ENCODE measurements at places on chromosomes 1 and 21.

DNA sequence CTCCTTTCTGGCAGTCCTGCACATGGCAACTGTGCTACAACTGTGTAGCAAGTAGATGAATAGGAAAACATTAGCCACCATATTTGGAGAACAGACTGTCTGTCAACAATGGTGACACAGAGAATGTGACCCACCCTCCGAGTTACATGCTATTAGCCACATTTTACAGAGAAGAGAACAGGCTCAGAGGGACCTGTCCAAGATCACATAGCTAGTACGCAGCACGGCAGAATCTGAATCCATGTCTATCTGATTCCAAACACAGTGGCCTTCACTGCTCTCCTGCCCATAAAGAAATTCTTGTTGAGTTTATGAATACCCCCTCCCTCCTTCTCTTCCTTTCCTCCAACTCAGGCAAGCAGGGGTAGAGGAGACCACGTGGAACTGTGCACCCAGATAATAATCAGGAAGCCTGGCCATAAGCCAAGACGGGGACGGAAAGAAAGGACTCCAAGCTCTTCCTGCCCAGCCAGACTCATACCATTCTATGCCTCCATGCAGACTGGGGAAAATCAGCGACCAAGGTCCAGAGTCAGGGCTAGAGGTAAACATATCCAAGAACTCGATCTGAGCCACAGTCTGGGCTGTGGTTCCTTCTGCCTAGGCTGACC, 78.8 kb downstream of the TRABD2B start:
- H3K36me3 ChIP-seq: no peaks in the 10 kb centered on the region
- no peak for DNase-seq
- no peaks in the 10 kb centered on the region for H3K27me3 ChIP-seq
- no peaks in the 10 kb centered on the region for H3K4me1 ChIP-seq
- no peak overlapping the region for H3K4me3 ChIP-seq
- no peak overlapping the region for H3K27ac ChIP-seq

- H3K4me3 ChIP-seq: no peak overlapping the region
- no peaks in the 10 kb centered on the region for H3K27me3 ChIP-seq
- H3K27ac ChIP-seq: peak overlapping the region; percentile 8
- peaks cover 19% of the 10 kb centered on the region for H3K4me1 ChIP-seq
Measured at GRCh38 chr1:32695098-32695904, 7.3 kb downstream of the SYNC start.

GRCh38 chr1:241061062-241061461, 295.9 kb downstream of the RGS7 start:
- H3K4me3 ChIP-seq: no peak overlapping the region
- no peak overlapping the region for H3K27ac ChIP-seq
- H3K27me3 ChIP-seq: no peaks in the 10 kb centered on the region
- no peaks in the 10 kb centered on the region for H3K36me3 ChIP-seq

DNA sequence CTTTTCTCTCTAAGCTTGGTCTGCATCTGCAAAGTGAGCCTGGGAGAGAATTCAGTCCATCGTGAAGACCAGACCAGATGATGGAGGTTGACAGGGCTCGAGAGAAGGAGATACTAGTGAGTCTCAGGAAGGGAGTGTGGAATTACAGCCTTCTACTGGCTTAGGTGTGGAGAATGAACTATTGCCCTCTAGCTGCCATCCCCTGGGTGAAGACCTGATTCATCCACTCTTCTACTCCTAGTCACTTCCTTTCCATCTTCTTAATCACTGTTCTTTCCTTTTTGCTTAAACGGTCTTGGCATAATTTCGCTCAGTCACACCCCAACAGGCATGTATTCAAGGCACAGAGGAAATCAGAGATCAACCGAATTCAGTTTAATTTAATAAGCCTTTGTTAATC, 34.0 kb upstream of the HSD17B7 start:
- H3K27me3 ChIP-seq: no peaks in the 10 kb centered on the region
- peaks cover 7% of the 10 kb centered on the region for H3K4me1 ChIP-seq
- no peak overlapping the region for H3K4me3 ChIP-seq
- peak overlapping the region; percentile 40 for H3K27ac ChIP-seq
- no peaks in the 10 kb centered on the region for H3K36me3 ChIP-seq

- no peaks in the 10 kb centered on the region for H3K36me3 ChIP-seq
- DNase-seq: no peak
- H3K4me1 ChIP-seq: no peaks in the 10 kb centered on the region
- H3K27ac ChIP-seq: no peak overlapping the region
Measured at GRCh38 chr21:32909393-32909792, 116.3 kb upstream of the OLIG2 start.

GRCh38 chr1:67684526-67685066, 405 bp upstream of the GADD45A start:
- peaks cover 12% of the 10 kb centered on the region for H3K4me1 ChIP-seq
- DNase-seq: no peak
- H3K27me3 ChIP-seq: no peaks in the 10 kb centered on the region
- H3K27ac ChIP-seq: peak overlapping the region; percentile 26
